Putamen (tissue), 1 donor: ENCODE measurements at places on chromosomes 11 and 22.

DNA sequence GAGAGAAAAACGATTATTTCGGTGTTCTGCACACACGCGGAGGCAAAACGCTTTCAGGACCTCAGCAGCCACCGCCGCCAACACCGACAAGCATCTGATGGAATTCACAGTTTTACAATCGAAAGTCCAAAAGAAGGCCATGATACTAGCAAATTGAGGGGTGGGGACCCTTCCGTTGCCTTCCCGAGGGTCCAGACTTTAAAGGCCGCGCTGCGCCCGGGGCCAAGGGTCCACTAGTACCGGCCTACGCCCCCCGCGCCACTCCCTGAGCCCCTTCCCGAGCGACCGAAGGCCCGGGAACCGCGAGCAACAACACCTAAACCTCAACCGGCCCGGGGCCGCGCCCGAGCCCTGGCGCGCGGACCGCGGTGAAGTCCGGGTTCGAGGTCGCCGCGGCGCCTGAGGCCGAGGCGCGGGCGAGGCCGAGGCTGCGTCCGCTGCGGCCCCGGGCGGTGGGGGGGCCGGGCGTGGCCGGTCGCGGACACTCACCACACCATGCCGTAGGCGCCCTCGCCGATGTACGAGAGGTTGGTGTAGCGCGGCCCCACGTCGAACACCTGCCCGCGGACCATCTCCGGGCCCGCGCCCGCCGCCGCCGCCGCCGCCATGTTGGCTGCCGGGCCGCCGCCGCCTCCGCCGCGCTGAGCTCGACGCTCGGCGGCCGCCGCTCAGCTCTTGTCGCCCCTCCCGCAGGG is 465 bp downstream of the MAPK1 start:
- DNase-seq: no peak

DNA sequence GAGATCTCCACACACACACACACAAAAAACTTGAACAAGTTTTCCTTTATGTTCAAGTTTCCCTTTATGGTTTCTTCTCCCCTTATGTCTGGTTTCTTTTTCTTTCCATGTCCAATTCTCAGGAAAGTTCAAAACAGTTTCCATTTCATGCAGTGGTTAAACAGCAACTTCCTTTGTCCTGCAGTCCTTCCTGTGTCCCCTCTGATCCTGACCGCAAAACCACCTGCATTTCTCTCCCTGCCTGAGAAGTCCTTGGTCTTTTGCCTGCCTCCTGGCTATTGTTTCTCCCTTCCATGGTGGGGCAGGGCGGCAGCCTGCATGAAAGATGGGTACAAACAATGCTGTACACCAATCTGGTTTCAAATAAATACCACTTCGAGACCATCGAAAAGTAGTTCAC is 58.3 kb upstream of the SORL1 start:
- no peak for DNase-seq

DNA sequence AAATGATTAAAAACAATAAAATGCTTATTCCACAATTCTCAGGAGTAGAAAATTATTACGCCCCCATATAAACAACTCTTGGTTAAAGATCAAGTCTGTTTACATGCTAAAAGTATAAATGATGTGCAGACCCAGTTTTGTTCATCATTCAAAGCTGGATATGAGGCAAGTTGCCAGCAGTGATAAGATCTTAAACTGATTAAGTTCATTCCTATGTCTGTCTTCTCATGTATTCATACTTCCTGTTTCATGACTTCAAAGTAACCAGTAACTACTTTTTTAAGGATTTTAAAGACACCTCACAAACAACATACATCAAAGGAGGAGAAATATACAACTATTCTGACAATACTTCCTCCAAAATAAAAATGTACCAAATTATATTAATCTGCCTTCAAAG is 55.0 kb upstream of the ARHGAP32 start:
- DNase-seq: no peak

- no peak for DNase-seq
These were observed 6.0 kb downstream of the VSIG2 start for GRCh38 chr11:124745835-124746620.

DNA sequence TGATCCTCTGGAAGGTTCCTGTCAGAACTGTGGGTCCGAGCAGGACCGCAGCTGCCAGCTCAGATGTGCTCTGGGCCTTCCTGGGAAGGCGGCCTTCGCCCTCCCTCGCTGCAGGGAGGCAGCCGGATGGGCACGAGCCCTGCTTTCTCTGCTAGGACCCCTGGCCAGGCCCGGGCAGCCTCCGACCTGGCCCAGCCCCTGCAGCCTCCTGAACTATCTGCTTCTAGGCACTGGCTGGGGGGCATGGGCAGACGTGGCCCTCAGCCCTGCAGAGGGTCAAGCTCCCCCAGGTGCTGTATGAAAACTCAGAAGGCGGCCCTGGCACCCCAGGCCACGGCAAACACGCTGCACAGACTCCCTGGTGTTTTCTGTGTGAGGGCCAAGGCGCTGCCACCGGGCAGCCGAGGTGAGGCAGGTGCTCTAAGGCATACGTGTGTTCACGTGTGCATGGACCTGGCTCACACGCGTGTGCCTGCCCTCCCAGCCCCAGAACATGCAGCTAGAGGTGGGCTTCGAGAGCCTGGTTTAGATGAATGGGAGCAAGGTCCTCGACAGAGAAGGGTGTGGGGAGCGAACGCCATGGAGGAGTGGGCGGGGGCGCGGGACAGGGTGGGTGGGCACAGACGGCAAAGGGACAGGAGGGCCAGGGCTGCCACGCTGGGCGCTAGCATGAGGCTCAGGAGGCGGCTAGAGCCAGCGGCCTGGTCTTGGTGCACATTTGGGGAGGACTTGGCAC is 4.3 kb downstream of the LRFN4 start:
- DNase-seq: no peak

GRCh38 chr11:72655896-72656464 is 18.2 kb downstream of the PDE2A start:
- no peak for DNase-seq

DNA sequence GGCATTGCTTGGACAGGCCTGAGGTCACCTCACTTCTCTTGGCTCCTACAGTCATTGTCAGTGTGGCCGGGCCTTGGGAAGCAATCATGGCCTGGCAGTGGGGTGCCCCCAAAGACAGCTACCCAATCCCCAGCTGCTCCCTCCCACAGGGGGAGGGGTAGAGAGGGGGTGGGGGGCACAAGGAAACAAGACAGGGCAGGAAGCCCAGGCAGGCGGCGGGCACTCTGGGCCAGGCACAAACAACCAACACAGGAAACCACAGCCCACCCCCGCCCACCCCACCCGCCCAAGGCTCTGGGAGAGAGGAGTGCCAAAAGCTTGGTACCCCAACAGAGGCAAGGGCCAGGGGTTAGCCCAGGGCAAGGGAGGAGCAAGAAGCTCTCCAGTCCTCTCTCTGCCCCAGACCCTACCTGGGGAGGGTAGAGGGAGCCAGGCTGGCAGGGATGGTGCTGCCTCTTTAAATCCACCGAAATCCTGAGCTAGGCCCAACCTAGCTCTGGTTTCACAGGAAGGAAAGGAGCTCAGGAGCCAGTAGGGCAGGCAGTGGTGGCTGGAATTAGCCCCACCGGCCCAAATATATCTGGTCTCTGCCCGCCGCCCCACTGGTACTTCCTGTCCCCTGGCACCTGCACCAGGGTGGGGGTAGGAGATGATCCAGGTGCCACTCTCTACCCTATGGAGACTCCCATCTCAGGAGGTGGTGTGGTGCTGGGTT is 12.2 kb downstream of the BCL9L start:
- no peak for DNase-seq

- no peak for DNase-seq
These were observed 372.0 kb downstream of the SHANK2 start for GRCh38 chr11:70880416-70880815.

GRCh38 chr11:8910649-8911026 is 351 bp upstream of the AKIP1 start:
- DNase-seq: no peak

GRCh38 chr11:20226933-20227332 is 66.7 kb upstream of the DBX1 start:
- no peak for DNase-seq

GRCh38 chr11:68503251-68503687 is 42.7 kb downstream of the PPP6R3 start:
- no peak for DNase-seq
